ENCODE measurements at places on chromosomes 1 and 21.

GRCh38 chr21:28310171-28310685, 682.4 kb downstream of the LTN1 start:
- no peak for DNase-seq

- no peak for DNase-seq
Observed at GRCh38 chr21:36282568-36283230, 37.3 kb upstream of the MORC3 start.

DNA sequence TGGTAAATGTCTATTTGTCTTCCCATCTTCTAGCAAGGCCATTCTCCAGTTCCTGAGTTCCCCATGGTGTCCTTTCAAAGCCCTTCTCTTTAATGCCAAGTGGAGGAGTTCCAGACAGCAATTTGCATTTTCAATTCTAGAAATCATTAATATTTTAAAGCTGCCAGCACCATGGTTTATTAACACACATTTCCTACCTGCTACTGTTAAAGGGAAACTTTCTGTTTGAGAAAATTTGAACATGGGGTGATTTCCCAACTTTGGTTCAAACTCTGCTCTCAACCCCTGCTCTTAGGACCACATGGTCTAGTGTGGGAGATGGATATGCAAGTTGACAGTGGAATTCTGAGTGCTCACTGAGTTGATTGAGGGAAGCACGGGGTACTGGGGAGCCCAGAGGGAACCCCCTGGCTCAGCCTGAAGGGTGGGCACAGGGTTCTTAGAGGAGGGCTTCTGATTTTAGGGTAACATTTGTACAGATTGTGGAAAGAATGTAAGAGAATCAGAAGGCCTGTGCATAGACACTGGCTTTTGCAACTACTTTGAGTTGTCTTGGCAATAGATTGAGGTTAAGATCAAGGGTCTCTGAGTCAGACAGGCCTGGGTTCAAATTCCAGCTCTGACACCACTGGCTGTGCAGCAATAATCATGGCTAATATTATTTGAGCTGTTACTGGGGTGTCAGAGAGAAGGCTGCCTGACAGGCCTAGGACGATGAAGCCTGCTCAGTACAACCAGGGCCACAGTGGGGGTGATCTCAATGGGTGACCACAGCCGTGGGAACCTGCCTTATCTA, 97.8 kb downstream of the BEND5 start:
- DNase-seq = no peak

DNA sequence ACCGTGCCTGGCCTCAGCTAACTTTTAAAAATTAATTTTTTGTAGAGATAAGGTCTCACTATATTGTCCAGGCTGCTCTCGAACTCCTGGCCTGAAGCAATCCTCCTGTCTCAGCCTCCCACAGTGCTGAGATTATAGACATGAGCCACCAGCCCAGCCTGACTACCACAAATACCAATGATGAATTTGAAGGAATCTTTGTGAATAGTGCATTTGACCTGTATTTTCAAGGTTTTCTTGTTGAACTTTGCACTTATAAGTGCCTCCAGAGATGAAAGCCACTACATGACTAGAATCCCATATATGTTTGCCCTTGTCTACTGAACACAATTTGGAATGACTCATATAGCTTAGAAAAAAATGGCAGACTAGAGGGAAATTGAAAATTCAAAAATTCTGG, 297.3 kb downstream of the NFIA start:
- no peak for DNase-seq

DNA sequence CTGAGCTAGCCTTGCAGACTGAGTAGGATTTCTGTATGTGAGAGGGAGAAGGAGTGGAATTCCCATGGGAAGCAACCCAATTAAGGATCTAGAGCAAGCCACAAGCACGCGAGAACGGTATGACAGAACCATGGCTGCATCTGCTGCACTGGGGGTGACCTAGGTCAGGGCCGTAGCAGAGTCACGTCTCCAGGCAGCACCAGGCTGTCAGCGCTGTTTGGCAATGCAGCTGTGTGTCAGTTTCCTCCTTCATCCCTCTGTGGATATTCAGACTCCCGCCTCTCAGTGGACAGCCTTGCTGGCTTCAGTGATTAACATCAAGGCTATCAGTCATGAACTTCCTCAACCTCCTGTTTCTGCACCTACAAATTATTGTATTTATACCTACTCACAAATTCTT, 118.1 kb upstream of the PPP2R5A start:
- DNase-seq = no peak

GRCh38 chr1:205690122-205690756, 9.9 kb upstream of the SLC45A3 start:
- no peak for DNase-seq

DNA sequence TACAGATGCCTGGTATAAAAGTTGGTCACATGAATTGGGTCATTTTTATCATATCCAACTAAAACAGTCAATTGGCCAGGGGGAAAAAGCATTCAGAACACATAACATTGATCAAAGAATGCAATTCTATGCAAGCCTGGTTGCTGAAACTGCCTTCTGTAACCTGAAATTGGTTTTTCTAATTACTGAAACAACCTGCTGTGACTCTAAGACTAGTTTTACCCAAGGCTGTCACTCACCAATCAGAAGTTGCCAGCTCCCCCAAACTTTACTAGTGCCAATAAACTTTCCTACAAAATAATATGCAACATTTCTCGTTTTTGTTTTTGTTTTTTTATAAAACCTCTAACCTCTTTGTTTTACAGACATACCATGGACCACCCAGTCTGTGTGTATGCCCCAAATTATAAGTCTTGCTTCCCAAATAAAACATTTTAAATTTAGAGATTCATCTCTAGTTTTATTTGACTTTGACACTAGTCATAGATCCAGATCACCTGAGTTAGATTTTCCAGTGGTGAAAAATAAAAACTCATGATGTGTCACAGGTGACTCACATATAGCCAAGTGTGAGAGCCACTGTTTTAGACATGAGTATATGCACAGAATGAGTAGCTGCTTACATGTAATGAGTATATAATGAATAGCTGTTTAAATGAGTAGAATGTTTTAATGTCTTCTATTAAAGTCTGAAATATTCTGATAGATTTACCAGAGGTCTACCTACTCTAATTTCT, 64.2 kb upstream of the CR2 start:
- no peak for DNase-seq

GRCh38 chr21:38272215-38272614, 15.4 kb downstream of the KCNJ15 start:
- no peak for DNase-seq

DNA sequence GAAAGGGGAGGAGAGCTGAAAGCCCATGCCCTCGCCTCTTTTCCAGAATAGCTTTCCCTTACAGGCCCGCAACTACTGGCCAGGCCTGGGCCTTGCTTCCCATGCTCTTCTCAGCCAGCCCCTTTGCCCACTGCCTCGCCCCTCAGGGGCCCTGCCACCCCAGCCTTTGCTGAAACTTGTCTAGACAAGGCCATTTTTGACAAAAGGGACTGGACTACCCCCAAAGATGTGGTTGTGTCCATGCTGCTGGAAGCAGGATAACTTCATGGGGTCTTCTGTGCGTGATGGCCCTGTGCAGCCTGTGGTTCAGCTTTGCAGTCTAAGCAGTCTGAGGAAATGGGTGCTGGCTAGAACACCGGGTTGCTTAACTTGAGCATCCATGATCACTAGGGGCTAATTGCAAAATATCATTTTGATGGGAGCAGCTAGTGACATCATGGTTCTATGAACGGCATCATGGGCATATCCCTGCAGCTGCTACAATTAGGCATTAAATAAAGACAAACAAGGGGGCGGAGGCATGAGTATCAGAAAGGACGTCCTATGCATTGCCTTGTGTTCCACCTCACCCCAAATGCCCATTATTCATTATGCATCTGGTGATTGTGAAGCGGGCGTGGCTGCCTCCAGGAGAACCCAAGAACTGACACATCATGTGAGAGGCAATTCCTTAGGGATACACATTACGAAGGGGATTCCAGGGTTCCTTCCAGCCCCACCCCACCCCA, 36.8 kb downstream of the NTPCR start:
- DNase-seq = no peak

- DNase-seq = no peak
Observed at GRCh38 chr1:55610203-55610602, 395.0 kb upstream of the USP24 start.

DNA sequence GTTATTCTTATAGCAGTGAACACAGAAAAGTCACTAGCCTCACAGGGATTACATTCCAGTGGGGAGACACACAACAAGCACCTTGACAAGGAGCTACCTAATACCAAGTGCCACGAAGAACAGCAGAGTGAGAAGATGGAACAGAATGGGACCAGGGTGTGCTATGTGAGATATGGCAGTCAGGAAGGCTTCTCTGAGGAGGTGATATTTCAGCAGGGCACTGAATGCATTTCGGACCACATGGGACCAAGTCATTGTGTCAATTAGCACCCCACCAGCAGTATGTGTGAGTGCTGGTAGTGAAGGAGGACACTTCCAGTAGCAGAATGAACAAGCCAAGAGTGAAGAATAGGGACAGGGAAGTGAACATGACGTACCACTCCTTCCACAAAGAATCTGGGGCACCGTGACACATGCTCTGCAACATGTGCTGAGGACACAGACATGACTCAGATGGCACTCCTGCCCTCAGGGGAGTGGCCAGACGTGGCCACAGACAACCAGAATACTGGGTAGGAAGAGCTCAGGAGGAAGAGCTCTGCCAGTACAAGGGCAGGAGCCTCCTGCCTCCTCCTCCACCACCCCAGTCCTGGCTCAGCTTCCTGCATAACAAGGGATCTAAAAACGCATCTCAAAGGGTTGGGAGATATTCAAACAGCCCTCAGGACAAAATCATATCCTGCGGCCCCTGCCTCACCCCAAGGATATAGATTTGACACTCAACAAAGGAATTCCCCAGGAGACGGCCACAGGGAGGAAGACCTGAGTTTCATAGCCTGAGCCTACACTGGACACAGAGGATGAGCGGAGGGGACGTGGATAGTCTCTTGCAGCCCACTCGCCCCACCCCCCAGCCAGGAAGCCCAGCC, 102.5 kb downstream of the TRABD2B start:
- no peak for DNase-seq

DNA sequence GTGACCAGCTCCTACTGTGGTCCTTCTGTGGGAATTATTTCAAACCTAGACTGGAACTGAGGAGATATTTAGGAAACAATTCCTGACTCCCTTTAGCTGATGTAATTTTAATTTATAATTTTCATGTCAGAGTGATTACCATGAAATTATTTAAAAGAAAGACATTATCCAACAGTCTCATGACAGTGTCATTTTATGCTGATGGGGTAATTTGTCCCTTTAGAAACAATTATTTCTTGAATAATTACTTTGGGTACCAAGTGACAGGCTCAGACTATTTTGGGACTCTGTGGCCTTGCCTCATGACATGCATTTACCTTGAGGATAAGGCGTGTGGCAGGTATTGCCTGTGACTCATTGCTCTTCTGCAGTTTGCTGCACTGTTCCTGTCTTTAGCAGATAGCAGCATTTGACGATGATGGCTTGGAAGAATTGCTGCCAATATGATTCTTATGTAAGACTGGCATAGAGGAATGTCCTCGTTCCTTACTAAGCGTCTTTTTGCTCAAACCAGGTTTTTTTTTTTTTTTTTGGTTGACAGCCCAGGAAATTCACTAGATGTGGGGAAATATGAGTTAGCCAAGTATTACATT, 206.0 kb upstream of the HMCN1 start:
- DNase-seq = no peak

DNA sequence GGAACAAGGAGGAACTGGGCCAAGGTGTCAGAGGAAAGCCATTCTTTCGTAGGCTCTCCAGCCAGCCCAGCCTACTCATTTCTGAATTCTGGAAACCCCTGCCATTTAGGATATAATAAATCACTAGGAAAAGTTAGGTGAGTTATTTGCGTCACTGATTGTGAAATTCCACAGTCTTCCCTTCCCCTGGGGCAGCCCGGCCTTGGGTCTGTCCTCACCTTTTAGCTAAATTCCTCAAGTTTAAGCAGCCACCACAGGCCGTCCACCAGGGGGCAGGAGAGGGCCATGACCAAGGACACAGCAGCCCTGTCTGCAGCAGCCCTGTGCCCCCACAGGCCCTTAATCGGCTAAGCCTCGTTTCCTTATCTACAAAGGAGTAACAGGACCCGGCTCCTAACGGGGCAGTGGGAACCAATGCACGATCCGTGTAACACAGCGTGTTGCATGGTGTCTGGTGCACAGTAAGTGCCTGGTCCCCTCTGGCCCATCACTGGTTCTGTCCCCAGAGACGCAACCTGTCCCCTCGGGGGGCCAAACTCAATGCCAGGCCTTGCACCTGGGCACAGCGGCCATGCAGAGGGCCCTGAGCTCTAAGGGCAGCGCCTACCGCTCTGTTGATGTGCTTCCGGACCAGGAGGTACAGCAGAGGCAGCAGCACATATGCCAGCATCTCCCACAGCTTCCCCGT, 18.1 kb downstream of the GPR157 start:
- DNase-seq = peak; percentile 79

GRCh38 chr21:26171258-26172100, 909 bp upstream of the APP start:
- no peak for DNase-seq

DNA sequence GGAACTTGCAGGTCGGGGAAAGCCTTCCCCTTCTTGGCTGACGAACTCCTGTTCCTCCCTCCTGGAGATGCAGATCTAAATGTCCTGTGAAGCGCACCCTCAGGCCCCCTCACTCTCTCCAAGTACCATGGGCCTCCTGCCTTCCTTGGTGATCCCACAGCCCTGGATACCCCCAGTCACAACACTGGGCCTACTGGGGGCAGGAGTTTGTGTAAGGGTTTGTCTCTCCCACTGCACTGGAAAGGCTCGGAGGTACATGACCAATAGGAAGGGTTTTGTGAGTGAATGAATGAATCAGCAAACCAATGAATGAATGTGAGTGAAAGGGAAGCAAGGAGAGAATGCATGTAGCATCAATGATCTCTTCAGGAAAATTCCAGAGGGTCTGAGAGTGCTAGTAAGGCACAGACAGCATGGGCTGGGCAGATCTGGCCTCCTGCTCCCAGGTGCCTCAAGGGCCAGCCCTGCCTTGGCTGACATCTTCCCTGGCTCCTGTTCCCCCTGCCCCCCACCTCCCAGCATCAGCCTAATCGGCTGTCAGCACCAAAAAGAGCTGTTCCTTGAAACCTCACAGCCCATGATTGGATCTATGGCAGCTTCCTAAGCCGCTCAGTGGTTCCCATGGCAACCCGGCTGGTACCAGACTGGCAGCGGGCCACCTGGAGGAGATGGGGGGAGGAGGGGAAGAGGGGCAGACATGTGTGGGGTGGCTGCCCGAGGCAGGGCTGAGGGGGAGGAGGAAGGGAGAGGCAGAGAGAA, 95.8 kb downstream of the VWA5B1 start:
- no peak for DNase-seq

DNA sequence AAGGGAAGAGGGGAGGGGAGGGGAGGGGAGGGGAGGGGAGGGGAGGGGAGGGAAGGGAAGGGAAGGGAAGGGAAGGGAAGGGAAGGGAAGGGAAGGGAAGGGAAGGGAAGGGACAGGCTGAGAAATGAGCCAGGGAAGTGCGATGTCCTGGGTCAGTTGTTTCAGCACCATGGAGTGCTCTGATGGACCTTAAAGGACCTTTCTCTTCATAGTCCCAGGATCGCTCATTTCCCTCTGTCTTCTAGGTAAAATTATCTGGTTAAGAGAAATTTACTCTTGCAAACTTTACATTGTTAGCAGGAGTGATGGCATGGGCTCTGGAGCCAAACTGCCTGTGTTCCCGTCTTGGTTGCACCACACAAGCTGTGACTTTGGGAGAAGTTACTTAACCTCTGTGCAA, 357.8 kb downstream of the MATN1 start:
- DNase-seq = no peak

GRCh38 chr1:116763116-116763786, 9.0 kb downstream of the CD2 start:
- no peak for DNase-seq

- peak; percentile 60 for DNase-seq
Observed at GRCh38 chr1:15975358-15975804, 520 bp downstream of the ZBTB17 start.

- DNase-seq = no peak
Observed at GRCh38 chr1:55869065-55869464, 653.9 kb upstream of the USP24 start.

Data from effector CD8-positive, alpha-beta T cell (primary cell).